ENCODE measurements at places on chromosomes 7 and 10.

DNA sequence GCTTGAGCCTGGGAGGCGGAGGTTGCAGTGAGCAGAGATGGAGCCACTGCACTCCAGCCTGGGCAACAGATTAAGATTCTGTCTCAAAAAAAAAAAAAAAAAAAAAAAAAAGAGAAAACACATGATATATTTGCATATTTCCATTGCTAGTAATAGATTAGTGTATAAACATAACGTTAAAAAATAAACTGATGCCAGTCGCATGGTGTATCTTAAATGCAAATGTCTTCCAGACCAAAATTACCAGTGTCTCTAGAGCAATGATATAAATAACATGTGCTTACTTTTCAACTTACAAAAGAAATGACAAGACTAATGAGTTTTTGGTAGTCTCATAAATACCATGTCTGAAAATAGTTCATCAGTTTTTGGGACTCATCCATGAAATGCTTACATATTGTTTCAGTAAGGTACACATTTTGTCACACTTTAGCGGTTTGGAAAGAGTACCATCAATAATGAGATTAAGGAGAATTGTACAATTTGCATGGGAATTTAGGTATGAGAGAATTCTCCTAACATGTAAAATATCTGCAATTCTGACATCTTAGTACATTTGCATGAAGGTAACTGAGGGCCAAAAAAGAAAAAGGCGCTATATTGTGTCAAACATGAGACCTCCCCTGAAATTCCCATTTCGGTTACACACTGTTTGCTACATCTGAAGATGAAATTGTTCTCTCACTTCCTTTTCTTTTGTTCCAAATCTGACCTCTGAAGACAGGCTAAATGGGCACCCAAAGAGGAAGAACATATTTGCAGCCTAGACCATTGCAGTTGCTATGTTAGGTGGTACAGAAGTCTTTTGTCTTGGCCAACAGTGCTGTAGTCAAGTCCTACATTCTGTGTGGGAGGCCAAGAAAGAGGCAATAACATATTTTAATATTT lies 51.5 kb upstream of the PIP4K2A start:
- no peak for DNase-seq

DNA sequence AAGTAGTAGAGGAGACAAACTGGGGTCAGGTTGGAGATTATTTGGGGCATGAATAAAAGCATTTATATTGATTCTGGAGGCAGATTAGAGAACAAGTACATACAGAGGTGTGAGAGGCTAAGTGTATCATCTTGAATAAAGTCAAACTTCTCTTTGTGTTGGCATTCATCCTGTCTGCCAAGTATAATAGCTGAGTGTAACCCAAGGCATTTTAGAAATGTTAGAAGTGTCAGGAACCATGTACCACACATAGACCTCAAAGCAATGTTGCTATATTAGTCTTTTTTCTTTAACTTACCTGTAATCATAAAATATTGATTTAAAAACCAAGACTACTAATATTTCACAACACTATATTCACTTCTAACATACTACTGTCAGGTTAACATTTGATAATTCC lies 56.2 kb upstream of the LRRTM3 start:
- no peak for DNase-seq

- no peak for DNase-seq
These were observed 234.4 kb upstream of the IMMP2L start for GRCh38 chr7:111796671-111797070.

DNA sequence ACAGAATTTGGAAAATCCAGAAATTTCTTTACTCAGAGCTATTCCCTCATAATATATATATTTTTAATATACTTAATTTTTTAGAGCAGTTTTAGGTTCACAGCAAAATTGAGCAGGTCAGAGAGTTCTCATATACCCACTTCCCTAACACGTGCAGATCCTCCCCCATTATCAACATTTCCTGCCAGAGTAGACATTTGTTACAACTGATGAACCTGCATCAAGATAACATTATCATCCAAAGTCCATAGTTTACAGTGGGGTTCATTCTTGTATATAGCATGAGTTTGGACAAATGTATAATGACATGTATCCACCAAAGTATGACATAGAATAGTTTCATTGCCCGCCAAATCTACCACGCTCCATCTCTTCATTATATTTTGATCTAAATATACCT lies 170.0 kb downstream of the PTEN start:
- DNase-seq = no peak

- no peak for DNase-seq
These were observed 151.3 kb downstream of the C1GALT1 start for GRCh38 chr7:7333610-7334009.

- peak; percentile 95 for DNase-seq
These were observed 23.6 kb upstream of the SEMA3C start for GRCh38 chr7:80942261-80943041.

GRCh38 chr10:102242118-102242485 lies 790 bp upstream of the PITX3 start:
- no peak for DNase-seq

- DNase-seq = no peak
These were observed 40.9 kb downstream of the ADRA2A start for GRCh38 chr10:111117528-111118277.

GRCh38 chr7:46383605-46384004 lies 462.5 kb upstream of the IGFBP3 start:
- no peak for DNase-seq

- no peak for DNase-seq
These were observed 180.4 kb downstream of the EXOC4 start for GRCh38 chr7:133433165-133433812.

- no peak for DNase-seq
These were observed 54.0 kb downstream of the OAT start for GRCh38 chr10:124364674-124365073.

DNA sequence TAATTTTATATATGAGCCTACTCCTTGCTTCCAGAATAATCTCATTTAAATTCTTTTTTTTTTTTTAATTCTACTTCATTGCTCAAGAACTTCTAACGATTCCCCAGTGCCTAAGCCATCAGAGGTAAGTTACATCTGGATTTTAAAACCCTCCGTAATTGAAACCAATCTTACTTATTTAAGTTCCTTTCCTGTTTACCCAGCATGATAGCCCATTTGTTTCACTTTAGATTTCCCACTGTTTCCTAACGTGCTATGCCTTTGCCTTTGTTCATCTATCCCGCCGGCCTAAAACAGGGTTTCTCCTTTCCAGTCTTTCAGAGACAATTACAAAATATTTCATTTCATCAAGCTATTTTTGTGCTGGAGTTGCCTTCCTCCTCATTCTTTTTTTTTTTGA lies 75.8 kb upstream of the ETV1 start:
- no peak for DNase-seq

- no peak for DNase-seq
These were observed 22.4 kb upstream of the DMTF1 start for GRCh38 chr7:87129848-87130247.

- DNase-seq = no peak
These were observed 12.6 kb downstream of the TOMM7 start for GRCh38 chr7:22809902-22810642.

GRCh38 chr7:135964791-135965190 lies 12.4 kb downstream of the MTPN start:
- DNase-seq = no peak

- DNase-seq = no peak
These were observed 9.9 kb upstream of the SPAG6 start for GRCh38 chr10:22335173-22335933.

DNA sequence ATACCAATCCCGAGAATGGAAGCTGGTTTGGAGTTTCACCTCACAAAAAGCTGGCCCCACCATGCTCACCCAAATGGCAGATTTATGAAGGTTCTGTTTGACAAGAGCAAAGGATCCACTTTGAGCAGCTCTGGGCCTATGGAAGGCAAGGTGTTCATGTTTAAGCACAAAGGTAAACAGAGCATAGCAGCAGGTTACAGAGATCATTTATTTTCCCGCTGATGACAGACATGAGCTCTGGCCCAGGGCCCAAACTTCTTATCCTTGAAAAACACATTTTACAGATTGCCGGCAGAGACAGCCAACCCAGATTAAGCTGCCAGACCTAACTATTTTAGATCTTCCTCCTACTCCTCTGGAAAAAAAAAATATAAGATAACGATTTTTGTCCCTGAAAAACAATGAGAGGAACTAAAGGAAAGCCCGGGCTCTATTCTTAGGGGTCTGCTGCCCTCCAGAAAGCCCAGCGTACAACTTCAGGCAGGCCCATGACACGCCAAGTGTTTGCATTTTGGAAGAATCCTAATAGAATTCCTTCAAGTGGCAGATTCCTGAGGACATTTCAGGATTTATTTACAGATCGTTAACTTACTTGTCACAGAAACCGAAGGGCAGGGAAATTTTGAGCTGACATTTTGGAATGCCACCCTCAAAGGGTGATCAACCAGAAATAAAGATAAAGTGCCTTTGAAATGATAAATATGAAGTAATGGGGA lies 40.0 kb downstream of the SYPL1 start:
- DNase-seq = no peak

DNA sequence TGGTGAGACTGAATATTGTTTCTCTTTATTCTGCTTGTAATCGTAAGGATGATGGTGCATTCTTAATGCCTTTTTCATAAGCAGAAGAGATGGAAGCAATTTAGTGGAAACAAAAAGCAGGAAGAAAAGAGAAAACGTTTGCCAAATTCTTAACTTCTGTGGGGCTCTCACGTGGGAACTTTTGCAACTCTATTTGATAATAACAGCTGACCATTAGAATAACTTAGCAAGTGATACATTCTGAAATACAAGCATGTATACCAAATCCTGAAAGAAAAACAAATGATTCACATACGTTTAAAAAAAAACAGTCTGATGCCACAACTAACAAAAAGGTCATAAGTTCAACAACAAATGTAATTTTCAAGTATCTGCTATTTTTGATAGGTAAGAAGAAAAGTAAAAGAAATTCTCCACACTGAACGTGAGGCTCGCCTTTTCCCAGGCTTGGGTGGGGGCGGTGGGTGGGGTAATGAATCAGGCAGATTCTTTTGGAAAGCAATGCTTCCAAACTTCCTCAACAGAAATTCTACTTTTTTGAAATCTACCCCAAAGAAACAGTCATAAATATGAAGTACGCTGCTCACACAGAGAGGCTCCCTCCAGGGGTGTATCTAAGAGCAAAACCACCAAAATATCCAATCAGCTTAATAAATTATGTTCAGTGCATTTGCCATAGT lies 446.2 kb upstream of the MGMT start:
- no peak for DNase-seq

DNA sequence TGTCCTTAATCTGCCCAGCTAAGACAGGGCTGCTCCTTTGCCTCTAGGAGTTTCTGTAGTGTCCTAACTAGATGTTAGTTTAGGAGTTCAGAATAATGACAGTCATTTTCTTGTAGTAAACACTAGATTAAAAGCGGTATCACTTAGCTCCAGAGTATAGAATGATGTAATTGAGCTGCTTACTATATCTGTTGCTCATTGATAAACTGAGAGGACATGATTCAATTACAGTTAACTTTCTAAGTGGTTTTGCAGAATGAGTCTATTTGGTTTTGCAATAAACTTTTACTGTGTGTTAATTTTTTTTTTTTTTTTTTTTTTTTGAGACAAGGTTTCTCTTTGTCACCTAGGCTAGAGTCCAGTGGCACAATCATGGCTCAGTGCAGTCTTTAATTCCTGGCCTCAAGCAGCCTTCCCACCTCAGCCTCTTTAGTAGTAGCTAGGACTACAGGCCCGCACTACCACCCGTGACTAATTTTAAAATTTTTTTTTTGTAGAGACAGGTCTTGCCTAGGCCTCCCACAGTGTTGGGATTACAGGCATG lies 1.8 kb downstream of the STMP1 start:
- DNase-seq = no peak

DNA sequence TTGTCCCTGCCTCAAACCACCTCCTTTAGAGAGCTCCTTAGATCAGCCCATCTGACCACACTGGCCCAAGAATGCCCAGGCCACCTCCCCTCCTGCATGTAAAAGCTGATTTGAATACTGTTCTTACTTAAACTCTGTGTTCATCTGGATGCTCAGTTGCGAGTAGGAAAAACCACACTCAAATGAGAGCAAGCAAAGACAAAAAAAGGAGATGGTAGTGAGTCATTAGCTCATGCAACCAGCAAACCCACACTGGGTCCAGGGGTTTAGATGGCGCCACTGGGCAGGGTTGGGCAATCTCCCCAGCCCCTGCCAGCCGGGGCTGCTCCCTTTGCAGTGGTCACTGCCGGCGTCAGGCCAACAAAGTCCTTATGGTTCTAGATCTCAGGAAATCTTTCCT lies 32.7 kb downstream of the TSPAN15 start:
- DNase-seq = peak; percentile 40

GRCh38 chr10:35884657-35885071 lies 242.6 kb upstream of the FZD8 start:
- DNase-seq = no peak

DNA sequence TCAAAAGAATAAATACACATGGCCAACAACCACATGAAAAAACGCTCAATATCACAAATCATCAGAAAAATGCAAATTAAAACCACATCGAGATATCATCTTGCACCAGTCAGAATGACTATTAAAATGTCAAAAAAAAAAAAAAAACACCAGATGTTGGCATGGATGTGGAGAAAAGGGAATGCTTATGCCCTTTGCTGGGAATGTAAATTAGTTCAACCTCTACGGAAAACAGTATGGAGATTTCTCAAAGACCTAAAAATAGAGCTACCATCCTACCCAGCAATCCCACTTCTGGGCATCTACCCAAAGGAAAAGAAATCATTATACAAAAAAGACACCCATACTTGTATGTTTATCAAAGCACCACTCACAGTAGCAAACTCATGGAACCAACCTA lies 45.0 kb upstream of the DIP2C start:
- DNase-seq = no peak

Data from stromal cell of bone marrow (primary cell).